ENCODE measurements at places on chromosomes 16 and 17.

DNA sequence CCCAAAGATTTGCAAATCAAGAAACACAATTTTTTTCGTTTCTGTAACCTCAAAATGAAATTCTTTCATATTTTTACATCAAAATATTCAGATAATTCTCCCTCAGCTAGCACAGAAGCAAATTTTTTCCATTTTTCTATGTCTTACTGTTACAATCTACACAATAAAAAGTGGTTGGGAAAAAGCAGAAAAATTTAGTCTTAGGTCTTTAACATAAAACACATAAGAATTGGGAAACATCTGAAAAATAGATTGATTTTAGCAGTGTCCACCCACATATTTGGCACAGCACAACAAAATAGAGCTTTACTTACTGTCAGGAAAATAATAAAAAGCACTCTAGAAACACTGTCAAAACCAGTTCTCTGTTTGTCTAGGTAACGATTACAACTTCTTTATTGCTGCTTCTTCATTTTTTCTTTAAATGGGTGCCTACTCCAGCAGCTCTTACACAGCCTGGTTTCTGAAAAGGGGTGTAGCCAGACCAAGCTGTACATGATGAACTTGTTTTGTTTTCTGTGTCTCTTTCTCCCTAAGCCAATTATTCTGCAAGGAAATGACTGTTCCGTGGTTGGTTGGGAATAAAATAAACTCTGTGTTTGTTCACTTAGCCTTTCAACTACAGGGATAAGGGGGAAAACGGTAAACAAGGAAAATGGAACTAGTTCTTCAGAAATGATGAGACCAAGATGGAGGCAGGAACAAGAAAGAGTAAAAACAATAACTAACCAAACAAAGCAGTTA, at the start of gene ABCA6:
TSS of gene ABCA6 (minus strand) at position 465 of the 744 bp plus-strand sequence. CDS start 1,192 bp downstream, outside the sequence.
- DNase-seq, result no peak

- DNase-seq, result peak; percentile 68
These were observed 8.0 kb downstream of the FLYWCH1 start for GRCh38 chr16:2919511-2920255.

- DNase-seq, result no peak
These were observed 9.1 kb downstream of the BANP start for GRCh38 chr16:87960296-87960695.

GRCh38 chr17:29838961-29839360, 91.1 kb downstream of the SSH2 start:
- no peak for DNase-seq

DNA sequence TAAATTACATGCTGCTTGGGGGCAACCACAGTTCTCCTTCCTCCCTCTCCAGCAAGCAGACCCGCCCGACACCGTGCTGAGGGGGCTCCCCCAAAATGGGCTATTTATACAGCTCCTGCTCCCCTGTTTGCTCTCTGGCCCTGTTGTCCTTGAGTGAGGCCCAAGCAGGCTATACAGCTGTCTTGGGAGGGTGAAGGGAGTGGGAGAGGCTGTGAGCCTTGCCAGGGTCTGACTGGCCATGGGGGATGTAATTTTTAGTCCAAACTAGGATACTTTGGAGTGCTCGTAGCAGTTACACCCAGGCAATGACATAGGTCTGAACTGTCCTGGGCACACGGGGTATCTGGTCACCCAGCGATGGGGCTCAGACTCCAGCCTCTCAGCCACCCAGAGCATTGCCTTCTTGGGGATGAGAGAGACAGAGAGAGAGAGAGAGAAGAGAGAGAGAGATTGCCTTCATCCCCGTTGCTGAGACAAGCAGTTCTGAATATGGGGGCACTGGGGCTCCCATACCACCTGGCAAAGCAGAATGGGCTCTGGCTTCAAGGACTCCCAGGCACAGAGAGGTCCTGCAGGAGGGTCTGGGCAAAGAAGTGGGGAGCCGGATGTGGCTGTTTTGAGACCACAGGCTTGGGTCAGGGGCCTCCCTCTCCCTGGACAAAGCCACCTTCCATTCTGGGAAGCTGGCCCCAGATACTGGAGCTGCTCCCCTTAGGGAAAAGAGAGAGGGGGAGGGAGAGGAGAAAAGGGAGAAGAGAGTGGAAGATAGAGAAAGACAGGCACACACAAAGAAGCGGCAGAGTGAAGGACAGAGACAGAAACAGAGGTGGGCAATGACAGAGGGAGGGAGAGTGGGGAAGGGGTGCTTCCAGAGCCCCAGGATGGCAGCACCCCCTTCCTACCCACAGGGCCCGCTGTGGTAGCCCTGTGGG, 10.7 kb upstream of the TMEM92 start:
- DNase-seq, result no peak

- no peak for DNase-seq
These were observed 890 bp upstream of the CD300A start for GRCh38 chr17:74465378-74466110.

DNA sequence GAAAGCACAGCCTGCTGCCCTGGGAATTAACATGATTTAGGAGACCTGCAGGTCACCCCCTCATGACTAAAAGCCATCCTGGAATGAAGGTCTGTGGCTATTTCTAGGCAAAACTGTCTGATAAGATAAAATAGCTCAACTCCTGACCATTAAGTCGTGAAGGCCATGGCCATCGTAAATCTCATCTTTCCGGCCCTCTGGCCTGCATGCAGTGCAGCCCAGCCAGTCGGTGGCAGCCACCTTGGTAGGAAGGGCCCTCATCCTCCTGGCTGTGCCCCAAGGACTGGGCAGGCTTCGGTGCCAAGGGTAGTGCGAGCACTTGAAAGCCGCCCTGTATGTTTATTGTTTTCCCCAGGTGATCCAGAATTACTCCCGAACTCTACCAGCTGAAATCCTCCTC, 18.2 kb upstream of the MEOX1 start:
- DNase-seq, result no peak

GRCh38 chr16:86073763-86074493, 175.0 kb downstream of the IRF8 start:
- peak; percentile 10 for DNase-seq

DNA sequence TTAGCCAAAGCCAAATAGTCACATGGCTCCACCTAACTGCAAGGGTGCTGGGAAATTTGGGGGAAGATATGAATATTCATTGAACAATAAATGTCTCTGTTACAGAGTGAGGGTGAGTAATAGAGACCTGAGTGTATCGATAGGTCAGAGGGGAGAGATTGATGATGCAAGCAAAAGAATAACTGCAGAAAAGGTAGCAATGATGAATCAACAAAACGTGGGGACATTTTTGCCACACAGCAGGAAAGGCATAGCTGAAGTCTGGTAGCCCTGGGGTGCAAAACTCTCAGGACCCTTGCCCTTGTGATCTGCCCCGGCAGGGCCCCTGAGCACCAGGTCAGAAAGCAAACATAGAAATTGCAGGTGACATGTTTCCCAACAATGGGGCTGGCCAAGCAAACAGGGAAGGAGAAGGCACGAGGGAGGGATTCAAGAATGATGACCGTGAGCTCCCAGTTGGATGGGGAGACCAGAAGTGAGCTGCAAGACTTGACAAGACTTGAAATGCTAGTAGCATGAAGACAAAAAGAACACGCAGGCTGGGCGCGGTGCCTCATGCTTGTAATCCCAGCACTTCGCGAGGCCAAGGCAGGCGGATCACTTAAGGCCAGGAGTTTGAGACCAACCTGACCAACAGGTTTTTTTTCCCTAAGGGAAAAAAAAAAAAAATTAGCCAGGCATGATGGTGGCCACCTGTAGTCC, 12.7 kb upstream of the HERPUD1 start:
- no peak for DNase-seq

- DNase-seq, result no peak
These were observed 772 bp downstream of the PFAS start for GRCh38 chr17:8249621-8250500.

DNA sequence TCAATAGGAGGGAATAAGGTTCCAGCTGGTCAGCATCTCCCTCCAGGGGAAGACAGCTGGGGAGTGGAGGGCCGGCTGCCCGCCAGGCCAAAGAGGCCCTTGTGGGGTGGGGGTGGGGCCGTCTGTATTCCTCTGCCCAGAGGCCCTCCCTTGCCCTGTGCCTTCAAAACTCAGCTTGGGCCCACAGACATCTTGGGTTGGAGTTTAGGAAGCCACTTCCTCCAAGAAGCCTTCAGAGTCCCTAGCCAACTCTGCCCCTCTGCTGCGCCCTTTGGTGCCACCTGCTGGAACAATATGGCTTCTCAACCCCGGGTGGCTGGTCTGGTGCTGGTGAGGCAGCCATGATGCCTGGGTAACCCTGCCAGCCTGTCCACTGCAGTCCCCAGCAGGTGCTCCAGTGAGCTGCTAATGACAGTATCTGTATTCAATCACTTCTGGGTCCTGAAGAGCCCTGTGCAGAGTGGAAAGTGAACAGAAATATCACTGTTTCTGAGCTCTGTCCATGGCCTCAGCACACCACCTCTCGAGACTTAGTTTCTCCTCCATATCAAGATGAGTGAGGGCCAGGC, 16.7 kb downstream of the HSD11B2 start:
- DNase-seq, result peak; percentile 31

GRCh38 chr16:17977260-17977659, 359.3 kb downstream of the NPIPA8 start:
- DNase-seq, result no peak

- no peak for DNase-seq
These were observed 26.3 kb downstream of the CEP112 start for GRCh38 chr17:66165537-66166123.

GRCh38 chr16:12646490-12647274, 157.0 kb downstream of the CPPED1 start:
- DNase-seq, result no peak

- no peak for DNase-seq
These were observed at the start of gene SLC5A10 for GRCh38 chr17:18951941-18952842. Gene SLC5A10 (plus strand): TSS chr17:18952165. CDS start chr17:18952206, 41 bp downstream.

DNA sequence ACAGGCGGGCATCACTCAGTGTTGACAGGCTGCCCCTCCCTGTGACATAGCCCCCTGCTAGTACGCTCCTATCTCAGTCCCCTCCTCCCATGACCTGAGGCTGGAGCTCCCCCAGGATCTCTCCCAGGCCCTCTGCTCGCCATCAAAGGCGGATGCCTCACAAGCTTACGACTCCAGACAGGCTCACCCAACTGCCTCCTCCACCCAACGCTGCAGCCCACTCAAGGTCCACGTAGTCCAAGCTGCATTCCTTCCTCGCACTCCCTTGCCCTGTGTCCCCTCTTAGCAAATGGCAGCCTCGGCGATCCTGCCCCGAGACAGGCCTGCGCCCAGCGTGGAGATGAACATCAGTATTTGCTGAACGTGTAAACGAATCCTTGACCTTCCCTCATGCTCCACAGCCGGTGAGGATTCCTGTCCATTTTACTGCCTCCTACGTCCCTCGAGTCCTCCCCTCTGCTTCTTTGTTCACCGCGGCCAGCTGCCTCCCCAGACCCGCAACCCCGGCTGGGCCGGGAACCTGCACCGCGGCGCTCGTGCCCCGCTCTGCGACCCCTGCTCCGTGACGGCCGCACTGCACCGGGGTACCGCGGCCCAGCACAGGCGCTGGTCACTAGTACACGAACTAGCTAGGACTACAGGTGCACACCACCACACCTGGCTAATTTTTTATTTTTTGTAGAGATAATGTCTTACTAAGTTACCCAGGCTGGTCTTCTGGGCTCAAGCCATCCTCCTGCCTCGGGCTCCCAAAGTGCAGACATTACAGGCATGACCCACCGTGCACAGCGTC, 838 bp upstream of the TMEM97 start:
- no peak for DNase-seq

GRCh38 chr17:78343187-78343542, 16.7 kb downstream of the SOCS3 start:
- DNase-seq, result peak; percentile 87

DNA sequence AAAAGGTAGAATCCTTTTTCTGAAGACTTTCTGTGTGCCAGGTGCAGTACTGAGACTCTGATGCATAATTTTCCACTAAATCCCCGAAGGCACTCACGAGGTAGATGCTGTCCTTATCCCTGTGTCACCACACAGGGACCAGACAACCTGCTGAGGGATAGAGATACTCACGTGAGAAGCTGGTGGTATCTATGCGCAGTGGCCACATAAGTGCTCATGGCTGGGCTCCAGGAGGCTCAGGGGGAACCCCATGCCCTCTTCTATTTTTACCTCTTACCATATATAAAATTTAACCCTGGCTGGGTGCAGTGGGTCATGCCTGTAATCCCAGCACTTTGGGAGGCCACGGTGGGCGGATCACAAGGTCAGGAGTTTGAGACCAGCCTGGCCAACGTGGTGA, 38.3 kb downstream of the NT5M start:
- DNase-seq, result no peak

- DNase-seq, result no peak
These were observed 72.7 kb downstream of the SMG6 start for GRCh38 chr17:2230877-2231276.

- DNase-seq, result no peak
These were observed 100.7 kb downstream of the ABCA8 start for GRCh38 chr17:68854452-68854851.

DNA sequence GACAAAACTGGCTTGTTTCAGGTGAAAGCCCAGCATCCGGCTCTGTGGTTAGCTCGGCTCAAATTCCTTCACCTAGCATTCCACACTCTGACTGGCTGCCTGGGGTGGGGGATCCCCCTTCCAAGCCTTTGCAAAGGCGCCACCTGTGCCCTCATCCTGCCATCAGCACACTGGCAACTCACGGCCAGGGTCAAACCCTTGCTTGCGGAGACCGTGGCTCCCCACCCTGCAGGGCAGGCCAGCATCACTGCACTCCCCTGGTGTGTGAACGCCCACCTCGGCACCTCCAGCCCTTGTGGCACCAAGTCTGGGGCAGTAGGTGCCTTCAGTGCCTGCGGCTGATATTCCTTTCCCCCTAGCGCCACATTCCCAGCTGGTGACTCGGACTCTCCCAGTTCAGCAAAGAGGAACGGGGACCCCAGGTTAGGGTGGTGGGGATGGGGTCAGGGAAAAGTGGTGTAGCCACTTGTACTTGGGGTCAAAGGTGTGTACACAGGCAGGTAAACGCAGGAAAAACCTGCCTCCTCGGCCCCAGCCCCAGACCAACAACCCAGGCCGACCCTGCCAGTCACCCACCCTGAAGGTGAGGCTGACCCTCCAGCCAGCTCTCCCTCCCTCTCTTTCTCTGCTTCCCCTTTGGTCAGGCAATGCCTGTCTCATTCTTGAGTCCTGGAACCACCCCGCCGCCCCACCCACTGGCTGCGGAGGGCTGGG, 1.1 kb downstream of the FLII start:
- DNase-seq, result peak; percentile 12

GRCh38 chr16:89115216-89115861, 21.7 kb downstream of the ACSF3 start:
- peak; percentile 69 for DNase-seq
